ENCODE measurements at places on chromosomes 12 and 14.

GRCh38 chr12:101823039-101823438, 7.7 kb downstream of the GNPTAB start:
- DNase-seq: no peak

- no peak for DNase-seq
Measured at GRCh38 chr14:100466111-100466856, 120.9 kb downstream of the BEGAIN start.

DNA sequence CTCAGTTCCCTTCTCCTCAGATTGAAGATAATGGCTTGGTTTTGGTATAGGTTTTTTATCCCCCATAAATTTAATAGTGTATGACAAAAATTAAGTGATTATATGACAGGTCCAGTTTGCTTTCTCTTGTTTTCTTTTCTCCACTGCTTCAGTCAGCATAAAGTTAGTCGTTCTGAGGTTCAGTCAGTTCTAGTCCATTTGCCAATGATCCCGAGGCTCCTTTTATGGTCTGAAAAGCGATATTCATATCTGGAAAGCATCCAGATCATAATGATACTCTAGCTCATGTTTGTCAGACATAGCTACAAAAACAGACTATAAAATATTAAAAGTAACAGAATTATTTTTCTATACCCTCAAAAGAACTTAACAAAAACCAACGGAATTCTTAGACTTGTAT, 67.1 kb upstream of the SLC38A4 start:
- no peak for DNase-seq

- DNase-seq: no peak
Measured at GRCh38 chr12:63941166-63941800, 96.8 kb downstream of the SRGAP1 start.

GRCh38 chr12:128138125-128138524, 128.8 kb upstream of the TMEM132C start:
- no peak for DNase-seq

- no peak for DNase-seq
Measured at GRCh38 chr14:78440356-78440894, 270.3 kb downstream of the NRXN3 start.

- DNase-seq: peak; percentile 20
Measured at GRCh38 chr12:26833743-26834490, 923 bp upstream of the ITPR2 start.

DNA sequence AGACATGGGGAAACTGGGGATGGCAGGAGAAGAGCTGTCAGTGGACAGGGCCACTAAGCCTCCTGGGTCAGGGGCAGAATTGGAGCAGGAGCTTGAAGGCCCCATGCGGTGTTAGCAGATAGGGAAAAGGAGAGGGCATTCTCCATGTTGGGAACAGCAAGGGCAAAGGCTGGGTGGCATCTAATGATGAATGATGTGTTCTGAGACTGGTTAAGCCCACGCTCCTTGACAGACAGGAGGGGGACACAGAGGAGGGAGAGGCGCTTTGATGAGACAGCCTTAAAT, 63.0 kb downstream of the CLMN start:
- DNase-seq: no peak

DNA sequence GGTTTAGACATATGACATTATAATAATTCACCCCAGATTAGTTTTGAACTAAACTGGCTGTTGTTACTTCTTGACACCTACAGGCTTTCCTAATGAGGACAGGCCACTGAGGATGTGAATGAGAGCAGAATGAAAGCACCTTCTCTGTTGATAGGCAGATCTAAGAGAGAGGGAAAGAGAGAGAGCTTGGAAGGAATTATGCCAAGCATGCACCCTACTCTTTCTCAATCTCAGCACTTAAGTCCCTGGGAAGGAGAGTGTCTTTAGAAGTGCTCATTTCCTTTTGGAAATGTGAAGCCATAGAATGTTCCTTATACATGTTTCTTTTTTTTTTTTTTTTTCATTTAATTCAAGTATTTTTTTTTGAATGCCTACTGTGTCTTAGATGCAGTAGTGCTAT, 49.0 kb downstream of the TBC1D15 start:
- DNase-seq: no peak

GRCh38 chr12:128578045-128578444, 245.7 kb downstream of the SLC15A4 start:
- no peak for DNase-seq

DNA sequence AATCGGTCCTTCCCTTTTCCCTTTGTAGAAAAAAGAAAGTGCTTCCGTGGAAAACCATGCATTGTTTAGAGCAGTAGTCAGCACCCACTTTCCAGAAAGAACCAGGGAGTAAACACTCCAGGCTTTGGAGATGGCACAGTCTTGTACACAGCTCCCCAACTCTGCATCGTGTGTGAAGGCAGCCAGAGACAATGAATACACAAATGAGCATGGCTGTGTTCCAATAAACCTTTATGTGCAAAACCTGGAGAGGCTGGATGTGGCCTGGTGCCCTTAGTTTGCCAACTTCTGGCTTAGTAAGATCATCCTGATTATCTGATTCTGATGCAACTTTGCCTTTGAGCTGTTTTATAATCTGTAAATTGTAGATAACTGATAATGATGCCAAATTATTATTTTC, 463.4 kb upstream of the TMEM132C start:
- DNase-seq: no peak

GRCh38 chr12:54175200-54175963, 13.4 kb downstream of the SMUG1 start:
- DNase-seq: no peak

- no peak for DNase-seq
Measured at GRCh38 chr14:32432813-32433538, 103.9 kb downstream of the AKAP6 start.

All from NCI-H187 (cell line).